ENCODE measurements at places on chromosomes 3 and 15. TPM values are rescaled to one million over a fixed set of nuclear protein-coding genes. Genes with fewer than 3 reads are reported as not detected.

GRCh38 chr15:53658255-53658654 lies 101.2 kb downstream of the WDR72 start:
- DNase-seq, result no peak

DNA sequence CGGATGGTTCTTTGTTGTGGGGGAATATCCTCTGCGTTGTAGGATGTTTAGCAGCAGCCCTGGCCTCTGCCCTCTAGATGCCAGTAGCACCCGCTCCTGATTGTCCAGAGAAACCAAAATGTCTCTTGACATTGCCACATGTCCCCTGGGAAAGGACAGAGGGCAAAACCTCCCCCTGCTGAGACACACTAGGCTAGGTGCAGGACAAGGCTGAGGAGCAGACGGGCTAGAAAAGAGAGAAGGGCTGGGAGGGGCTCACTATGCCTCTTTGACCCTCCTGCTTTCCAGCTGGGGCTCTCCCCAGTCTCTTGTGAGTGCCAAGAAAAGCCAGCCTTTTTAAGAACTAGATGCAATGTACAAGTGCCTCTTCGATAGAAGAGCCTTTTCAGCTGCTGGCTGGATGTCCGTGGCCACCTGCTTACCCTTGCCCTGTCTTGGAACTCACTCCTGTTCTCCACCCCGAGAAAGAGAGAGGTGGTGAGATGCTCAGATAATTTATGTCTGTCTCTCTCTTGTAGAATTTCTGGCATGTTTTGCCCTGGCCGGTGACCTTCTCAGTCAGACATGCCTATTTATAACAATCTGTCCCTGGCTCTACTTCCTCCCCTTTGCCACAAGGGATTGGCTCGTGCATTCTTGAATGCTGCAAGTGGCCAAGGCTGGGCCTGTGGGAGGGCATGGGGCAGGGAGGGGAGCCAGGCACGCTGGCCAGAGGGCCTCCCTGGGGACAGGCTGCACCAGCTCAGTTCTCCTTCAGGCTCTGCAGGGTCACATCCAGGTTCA lies 142.6 kb downstream of the RPLP1 start:
- DNase-seq, result no peak

DNA sequence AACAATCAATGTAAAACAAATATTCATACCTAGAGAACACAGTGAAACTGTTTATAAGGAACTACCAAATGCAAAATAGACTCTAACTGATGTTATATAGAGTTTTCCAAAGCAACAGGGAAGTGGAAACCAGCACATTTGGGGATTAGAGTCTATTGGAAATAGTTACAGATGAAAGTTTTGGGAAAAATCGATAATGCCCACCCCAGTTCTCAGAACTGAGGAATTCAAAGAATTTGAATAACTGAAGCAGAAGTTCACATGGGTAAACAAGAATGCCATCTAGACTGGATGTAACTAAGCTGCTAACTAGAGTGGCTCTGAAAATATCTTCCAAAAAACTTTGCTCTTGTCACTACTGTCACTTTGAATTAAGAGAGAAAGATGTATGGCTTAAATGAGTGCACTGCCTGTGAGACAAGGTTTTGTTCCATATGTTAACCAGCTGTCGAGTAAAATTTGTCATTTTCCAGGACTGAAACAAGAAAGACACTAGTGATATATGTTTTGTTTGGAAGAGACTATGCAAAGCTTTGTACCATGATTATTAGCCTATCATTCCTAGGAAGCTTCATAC lies 9.2 kb upstream of the DENND4A start:
- DNase-seq, result no peak

- DNase-seq, result no peak
Measured at GRCh38 chr3:52289338-52289746, 1.7 kb downstream of the GLYCTK start.

DNA sequence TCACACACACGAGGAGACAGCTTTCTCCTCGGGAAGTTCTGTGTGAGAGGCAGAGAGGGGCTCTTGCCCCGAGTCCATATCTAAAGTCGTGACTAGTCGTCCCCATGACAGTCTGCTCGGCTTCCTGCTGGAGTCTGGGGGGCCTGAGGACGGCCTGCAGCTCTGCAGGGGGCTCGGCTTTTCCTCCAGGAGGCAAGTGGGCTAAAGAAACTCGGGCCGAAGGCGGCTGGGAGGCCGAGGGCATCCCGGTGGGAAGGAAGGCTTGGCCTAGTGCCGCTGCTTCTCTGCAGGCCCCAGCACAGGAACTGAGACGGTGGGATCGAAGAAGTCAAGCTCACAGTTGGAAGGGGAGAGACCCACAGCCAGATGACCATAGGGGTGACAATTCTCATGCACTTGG lies 25.4 kb upstream of the PIGZ start:
- no peak for DNase-seq

DNA sequence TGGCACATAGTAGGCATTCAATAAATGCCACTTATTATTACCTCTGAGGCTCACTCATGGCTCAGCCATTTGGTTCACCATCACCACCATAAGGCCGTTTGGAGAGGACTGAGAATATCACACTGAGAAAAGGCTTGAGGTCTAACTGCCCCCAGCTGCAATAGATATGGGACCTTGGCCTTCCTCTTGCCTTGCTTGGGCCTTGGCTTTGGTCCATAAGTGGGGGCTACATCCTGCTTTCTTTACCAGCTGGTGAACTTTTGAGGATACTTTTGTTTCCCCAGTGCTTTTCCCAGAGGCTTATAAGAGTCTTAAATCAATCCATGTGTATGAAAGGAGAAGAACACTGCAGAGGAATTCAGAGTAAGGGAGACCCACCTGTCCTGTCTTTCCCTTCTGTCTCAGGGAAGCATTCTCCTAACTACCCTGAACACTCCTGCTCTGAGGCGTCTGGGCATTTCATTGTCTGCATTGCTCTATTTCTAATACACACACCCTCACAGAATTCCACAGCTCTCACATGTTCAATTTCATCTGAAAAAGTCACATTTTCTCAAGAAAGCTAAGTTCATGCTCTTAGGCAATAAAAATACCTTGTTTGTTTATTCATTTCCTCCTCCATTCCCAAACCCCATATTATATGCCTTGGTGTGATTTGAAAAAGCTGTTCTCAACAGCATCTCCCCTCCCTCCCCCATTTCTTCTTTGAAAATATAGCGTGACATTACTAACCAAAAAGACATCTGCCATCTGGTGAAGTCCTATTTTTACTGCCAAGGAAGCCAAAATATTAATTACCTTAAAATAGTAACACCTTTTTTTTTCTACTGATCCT lies 22.5 kb upstream of the KCNMB2 start:
- DNase-seq, result no peak

- DNase-seq, result no peak
Measured at GRCh38 chr3:127536830-127537812, 53.4 kb downstream of the TPRA1 start.

GRCh38 chr15:74191798-74192197 lies 10.8 kb downstream of the STRA6 start:
- no peak for DNase-seq

GRCh38 chr15:48423896-48424475 lies 92.8 kb downstream of the DUT start:
- DNase-seq, result no peak

GRCh38 chr15:25678500-25678855 lies 184.6 kb downstream of the ATP10A start:
- no peak for DNase-seq

GRCh38 chr15:41806291-41807181 lies 21.4 kb upstream of the JMJD7 start:
- no peak for DNase-seq

DNA sequence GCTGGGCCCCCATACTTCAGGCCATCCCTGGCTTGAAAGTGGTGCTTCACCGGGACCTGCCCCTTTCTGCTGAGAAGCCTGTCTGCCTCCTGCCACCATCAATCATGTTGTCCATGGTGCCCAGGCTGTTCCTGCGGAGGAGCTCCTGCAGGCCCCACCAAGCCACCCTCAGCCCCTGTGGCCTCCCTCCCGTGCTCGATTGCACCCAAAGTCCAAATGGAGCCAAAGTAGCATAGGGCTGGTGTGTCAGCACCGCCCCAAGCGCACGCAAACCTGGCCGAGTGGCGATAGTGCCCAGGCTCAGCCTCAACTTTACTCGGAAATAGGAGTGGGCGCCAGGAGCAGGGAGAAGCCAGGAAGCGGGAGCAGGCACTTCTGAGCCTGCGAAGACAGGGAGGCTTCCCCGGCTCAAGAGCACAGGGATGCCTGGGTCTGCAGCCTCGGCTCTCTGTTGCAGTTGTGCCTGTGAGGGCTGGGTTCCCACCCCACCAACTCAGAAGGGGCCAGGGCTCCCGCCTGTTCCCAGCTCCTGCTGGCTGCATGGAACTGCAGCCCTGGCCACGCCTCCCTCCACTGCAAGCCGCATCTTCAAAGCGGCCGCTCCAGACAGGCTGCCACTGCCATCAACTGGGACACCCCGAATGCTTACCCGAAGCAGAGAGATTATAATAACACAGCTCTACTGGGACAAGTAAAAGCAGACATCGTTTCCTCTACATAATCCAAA lies 203.0 kb downstream of the ARRDC4 start:
- no peak for DNase-seq

DNA sequence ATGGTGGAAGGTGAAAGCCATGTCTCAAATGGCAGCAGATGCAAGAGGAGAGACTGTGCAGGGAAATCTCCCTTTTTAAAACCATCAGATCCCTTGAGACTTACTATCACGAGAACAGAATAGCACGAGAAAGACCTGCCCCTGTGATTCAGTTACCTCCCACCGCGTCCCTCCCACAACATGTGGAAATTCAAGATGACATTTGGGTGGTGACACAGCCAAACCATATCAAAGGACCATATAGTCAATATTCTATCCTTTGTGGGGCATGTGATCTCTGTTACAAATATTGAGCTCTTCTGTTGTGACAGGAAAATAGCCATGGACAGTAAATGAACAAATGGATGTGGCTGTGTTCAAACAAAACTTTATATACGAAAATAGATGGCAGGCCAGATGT lies 77.2 kb upstream of the ACKR4 start:
- peak; percentile 28 for DNase-seq

DNA sequence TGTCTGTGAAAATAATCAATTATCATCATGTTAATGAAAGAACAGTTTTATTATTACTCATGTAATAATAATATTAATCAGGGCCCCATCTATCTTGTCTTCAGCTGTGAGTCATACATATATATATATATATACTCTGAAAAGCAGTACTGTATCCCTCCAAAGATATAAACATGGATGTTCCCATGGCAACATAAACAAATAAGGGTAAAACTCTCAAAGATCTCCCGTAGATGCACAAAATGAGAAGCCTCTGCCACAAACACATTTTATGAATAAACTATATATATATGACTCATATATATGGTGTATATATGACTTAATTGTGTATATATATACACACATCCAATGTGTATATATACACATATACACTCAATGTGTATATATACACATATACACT lies 163.8 kb upstream of the ARHGEF26 start:
- no peak for DNase-seq

GRCh38 chr3:189613122-189613521 lies 18.1 kb upstream of the TP63 start:
- DNase-seq, result no peak

DNA sequence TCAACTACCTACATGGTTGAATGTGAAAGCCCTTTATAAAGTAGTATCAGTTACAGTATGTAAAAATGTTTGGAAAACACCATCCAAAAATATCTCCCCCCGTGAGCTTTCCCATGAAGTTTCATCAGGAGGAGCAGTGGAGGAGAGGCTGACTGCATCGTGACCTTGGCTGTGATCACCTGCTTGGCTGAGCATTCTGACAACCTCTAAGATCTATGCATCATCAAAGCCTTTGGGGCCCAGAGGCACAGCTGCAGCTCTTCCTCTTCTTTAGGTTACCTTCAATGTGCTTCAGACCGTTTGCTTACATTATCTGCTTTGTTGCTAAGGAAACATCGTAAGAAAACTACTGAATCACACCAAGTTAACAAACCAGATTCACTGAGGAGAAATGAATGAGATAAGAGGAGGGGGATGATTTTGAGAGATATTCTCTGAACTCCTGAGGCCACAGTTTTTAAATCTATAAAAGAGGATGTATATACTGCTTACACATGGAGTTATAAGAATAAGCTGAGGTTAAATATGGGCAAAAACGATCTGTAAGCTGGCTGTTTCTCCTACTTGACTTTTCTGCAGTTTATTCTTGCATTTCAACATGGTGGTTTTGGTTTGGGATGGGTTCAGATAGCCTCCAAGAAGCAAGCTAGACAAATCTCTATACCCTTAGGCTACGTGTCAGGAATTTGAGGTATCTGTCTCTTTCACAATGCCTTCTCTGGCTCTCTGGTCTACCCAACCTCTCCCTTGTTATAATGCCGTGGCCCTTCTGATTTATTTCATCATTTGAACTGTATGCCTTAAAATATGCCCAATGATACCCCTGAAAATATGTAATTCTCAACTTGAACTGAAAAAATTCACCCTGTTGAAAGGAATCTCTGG lies 4.0 kb downstream of the GCSAM start:
- DNase-seq, result peak; percentile 73

DNA sequence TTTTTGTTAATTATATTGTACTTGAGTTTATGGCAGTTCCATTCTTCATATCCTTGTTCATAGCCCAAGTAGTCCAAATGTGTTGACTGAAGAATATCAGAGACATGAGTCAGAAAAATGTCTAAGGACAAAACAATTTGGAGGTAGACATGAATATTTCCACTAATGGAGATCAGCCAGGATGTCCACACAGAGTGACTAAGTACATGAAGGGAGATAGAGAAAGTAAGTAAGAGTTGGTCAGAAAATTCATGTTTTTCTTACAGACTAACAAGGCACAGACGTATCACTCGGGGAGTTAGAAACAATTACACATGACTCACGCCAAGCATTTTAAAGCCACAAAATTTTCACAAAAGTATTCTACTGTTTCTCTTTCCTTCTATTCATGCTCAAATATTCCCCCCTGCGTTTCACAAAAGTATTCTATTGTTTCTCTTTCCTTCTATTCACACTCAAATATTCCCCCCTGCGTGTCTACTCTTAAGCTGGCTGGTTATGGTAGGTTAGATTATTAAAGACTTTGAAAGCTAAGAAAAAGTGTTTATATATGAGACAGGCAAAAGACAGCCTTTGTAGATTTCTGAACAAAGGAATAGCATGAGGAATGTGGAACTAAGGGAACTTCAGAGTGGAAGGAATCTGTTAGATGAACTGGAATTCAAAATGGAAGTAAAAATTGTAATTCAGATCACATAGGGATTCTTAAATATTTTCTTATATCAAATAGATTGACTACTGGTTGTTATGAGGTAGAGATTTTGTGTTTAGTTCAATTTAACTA lies 648.7 kb upstream of the CCDC54 start:
- no peak for DNase-seq

- no peak for DNase-seq
Measured at GRCh38 chr3:73622091-73622805, 2.5 kb downstream of the PDZRN3 start.

DNA sequence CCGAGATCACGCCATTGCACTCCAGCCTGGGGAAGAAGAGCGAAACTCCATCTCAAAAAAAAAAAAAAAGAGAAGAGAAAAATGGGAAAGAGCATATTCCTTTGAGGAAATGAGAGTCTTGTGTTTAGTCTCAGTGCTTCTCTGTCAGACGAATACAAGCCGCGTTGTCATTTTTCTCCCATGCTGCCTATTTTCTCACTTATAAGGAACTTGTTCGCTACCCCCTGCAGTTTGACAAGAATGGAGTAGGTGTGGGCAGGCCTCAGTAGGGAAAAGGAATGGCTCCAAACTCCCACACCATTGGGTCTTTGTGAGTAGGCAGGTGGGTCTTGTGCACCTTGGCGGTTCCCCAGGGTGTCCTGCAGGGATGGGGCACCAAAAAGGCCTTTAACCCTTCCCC lies 6.5 kb downstream of the GPR160 start:
- DNase-seq, result no peak

DNAH12 gene
- not detected for total RNA-seq

PSTPIP1 gene
- total RNA-seq, result 164 TPM

TMEM89 gene
- total RNA-seq, result 0.75 TPM

IL1RAP gene
- total RNA-seq, result 14.8 TPM

DUOX2 gene
- 0.02 TPM for total RNA-seq

ARGFX gene
- total RNA-seq, result not detected

MST1 gene
- 8.1 TPM for total RNA-seq

LRRC31 gene
- not detected for total RNA-seq
